Testis (tissue), 5 donors: ENCODE measurements at places on chromosomes 16 and 17. TPM values are rescaled to one million over a fixed set of nuclear protein-coding genes. Genes with fewer than 3 reads are reported as not detected.

DNA sequence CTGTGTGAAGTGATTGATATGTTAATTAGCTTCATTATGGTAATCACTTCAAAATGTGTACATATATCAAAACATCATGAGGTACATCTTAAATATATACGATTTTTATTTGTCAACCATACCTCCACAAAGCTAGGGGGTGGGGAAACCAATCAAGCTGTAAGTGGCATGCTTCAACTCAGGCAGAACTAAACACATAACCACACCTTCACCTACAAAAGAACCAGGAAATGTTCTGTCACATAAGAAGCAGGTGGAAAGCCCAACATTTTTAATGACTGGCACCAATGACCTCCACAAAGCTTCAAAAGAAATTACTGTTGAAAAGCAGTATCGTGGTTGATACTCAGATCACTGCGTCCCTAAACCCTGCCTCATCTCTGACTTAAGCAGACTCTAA lies 867.7 kb upstream of the EEF2KMT start:
- no peak for DNase-seq

DNA sequence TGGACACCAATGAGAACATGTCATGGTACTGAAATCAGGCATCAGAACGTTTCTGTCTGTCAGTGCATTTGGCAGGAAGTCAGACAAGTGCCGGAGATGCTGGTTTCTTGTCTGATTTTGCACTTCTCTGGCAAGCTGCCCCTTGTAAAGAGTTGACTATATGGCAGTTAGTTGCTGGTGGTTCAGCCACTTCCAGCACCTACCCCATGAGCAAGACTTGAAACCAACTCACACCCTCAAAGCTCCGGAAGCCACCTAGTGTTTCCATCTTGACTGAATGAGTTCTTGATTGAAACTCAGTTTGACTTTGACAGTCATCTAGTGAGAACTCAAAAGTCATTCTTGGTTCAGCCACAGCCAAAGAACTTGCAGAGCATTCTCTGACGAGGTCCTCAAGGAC lies 225.1 kb downstream of the SPECC1 start:
- no peak for DNase-seq

DNA sequence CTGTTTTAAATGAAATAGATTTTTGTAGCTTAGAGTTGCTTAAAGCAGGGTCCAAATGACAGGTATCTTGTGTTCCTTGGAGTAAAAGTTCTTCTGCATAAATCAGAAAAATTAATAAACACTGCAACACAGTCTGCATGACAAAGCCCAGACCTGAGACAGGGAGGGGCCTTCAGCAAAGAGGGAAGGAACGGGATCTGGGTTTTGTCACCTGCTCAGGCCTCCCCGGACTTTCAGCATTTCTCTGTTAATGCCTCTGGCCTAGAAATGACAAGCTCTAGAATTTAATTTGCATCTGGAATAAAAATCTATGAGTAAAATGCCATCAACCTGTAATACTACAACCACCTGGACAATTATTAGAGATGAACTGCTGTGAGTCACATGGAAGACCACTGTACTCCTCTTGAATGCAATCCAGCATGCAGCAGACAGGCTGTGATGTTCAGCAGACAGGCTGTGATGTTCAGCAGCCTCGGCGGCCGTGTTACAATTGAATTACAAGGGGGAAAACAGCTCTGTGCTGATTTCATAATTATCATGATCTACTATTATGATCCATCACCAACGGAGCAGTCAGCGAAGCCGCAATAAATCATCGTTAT lies 170.2 kb downstream of the TOX3 start:
- no peak for DNase-seq

DNA sequence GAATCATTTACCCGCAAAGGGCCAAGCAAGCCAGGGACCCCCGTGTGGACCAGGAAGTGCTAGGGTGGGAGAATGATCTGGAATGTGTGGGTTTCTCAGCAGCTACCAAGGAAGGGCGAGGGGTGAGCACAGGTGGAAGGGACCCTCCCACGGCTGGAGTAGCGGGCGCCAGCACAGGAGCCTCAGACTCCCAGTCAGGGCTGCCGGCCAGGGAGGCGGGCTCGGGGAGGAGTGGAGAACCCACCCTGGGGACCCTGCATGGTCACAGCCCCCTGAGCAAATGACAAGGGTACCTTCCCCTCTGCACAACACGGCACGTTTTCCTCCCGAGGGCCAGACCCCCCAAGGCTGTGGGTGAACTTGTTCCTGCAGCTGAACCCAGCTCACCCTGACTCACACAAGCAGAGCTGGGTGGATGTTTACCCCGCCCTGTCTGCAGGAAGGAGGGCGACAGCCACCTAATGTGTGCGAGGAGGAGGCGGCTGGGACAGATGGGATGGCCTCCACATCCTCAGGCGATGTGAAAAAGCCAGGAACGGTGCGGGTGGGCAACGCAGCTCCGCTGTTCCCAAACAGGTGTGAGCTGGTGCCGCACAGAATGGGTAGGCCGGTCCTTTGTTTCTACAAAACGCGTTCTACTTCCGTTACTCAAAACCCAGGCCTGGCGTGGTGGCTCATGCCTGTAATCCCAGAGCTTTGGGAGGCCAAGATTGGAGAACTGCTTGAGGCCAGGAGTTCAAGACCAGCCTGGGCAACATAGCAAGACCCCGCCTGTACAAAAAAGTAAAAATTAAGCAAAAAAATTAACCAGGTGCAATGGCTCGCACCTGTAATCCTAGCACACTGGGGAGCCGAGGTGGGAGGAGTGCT lies 6.2 kb downstream of the ECI1 start:
- DNase-seq = no peak

Gene HNF1B
- polyA plus RNA-seq = 6.3 TPM

GRCh38 chr17:49016775-49017463 lies 19.7 kb downstream of the IGF2BP1 start:
- DNase-seq = peak; percentile 66

GRCh38 chr17:34167354-34167753 lies 87.7 kb upstream of the CCL2 start:
- DNase-seq = no peak

Gene FBXW10
- polyA plus RNA-seq = 30.9 TPM

Gene MMP25
- 0.53 TPM for polyA plus RNA-seq

GRCh38 chr16:47061204-47061603 lies 82.5 kb downstream of the NETO2 start:
- no peak for DNase-seq

GRCh38 chr17:28938552-28938951 lies 12.8 kb downstream of the PHF12 start:
- no peak for DNase-seq

Gene GNG13
- polyA plus RNA-seq = not detected

Gene FOXJ1
- polyA plus RNA-seq = 30.5 TPM

DNA sequence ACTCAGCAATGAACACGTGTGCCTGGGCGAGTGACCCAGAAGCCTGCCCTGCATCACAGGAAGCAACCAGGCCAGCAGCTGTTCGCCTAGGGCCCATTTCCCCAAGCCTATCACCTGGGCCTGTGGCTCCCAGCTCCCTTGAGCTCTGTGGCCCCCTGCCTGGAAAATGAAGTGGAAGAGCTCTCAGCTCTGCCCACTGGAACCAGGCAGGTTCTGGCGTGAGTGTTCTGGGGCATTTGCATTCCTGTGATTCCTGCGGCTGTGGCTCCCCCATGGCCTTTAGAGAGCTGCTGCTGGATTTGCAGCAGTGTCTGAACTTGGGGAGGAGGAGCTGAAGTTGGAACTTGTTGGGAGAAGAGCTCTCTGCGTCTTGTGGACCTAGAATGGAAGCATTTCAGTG lies 22.8 kb downstream of the PGS1 start:
- DNase-seq = no peak

GRCh38 chr16:8375232-8375587 lies 215.1 kb downstream of the TMEM114 start:
- DNase-seq = no peak

Gene SMTNL2
- 6.9 TPM for polyA plus RNA-seq

Gene TMC7
- polyA plus RNA-seq = 33.0 TPM

DNA sequence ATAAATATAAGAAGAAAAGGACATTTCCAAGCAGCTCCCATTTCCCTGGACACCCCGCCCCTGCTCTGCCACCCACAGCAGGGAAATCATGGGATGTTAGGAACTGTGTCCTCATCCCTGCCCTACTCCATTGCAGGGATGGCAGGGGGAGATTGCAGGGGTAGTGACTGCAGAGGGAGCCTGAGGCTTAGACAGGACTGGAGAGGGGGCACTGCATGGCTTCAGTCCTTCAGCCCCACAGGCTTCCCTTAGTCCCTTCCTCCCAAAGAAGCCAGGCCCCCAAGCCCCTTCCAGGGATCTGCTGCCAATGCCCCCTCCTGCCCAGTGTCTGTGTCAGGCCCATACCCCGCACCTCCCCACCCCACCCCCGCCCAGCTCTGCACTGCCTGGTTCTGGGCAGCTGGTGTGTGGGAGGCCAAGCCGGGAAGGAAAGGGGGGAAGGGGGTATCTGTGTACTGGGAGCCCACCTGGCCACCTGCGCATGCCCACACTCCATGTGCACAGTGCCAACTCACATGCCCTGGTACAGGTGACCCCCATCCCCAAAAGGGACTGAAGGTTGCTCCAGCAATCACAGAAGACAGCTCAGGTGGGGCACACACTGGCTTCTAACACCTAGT lies 3.3 kb downstream of the RUNDC3A start:
- DNase-seq = no peak

DNA sequence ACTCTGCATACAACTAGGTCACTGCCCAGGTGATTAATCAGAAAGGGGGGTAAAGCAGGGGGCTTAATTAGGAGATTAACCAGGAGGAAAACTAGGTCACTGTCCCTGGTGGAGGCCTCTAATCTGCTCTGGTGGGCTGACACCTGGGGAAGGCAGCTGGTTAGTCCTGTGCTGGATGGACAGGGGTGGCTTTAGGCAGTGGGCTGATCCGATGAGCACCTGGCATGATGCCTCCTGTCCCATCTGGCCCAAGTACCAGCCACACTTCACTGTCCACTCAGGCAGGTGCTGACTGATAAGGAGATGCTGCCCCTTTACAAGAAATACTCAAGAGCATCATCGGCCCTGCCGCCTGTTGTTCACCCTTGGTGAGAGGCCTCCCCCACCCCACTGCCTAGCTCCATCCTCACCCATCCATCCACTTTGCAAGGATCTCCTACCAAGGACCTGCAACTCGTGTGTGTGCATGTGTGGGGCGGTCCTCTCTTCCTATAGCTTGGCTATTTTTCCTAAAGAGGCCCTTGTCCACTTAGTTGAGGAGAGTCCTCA lies 13.8 kb upstream of the RCVRN start:
- no peak for DNase-seq

DNA sequence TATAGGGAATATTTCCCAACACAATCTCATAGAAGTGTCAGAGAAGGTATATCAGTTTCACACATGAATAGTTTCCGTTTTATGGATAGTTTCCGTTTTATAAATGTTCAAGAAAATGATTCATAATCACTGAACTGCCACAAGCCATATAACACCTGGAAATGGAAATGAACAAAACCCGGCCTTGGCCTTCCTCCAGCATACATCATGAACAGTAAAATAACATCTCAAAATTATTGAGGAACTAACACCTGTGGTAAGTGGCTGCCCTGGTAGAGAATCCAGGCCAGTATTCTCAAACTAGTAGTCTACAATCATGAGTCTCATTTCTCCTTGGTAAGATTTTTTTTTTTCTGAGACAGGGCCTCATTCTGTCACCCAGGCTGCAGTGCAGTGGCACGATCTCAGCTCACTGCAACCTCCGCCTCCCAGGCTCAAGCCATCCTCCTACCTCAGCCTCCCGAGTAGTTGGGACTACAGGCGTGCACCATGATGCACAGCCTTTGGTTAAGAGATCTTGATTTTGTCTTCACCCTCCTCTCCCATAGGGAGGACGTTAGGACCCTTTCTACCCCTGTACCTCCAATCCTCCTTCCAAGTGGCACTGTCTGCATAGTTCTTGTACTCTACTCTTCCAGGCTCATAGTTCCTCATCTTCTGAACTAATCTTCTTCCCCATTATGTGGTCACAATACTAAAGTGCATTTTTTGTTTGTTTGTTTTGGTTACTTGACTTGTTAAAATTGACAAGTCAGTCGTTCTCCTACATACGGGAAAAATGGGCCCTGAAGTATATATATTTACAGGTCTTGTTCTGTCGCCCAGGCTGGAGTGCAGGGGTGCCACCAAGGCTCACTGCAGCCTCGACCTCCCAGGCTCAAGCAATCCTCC lies 15.0 kb upstream of the RGS9 start:
- DNase-seq = no peak

Gene FLYWCH2
- 42.3 TPM for polyA plus RNA-seq
